ENCODE measurements at places on chromosomes 6 and 20.

- DNase-seq, result no peak
Measured at GRCh38 chr20:9220874-9221547, 152.1 kb downstream of the PLCB4 start.

DNA sequence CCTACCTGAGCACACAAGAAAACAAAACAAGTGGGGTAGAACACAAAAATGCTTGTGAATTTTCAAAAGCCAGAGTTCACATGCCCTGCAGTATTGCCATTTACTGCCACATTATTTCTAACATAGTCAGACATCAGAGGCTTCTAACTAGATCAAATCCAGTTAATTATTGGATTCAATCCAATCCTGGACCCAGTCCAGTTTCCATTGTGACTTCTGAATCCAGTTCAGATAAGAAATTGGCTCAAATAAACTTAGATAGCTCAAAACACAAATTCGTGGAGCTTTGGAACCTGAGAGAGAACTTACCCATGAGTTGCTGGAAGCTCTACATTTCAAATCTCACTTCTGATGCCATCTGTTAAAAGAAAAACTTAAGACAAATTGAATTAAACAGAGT, 85.2 kb upstream of the ANKEF1 start:
- DNase-seq, result no peak

DNA sequence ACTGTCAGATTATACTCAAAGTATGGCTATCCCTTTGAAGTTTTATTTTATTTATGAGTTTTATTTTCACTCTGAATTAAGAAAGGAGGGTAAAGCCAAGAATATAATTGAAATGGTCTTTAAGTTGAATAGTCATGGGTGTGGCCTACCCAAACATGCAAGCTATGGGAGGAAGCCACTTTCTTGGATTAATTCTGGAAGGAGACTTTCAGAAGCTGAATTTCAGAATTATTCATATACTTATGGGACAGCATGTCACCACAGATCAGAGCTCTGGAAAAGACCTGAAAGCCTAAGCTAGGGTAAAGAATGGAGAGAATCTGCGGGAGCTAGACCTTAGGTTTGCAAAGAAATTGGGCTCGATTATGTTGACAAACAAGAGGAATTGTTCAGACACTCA, 242.4 kb upstream of the FKBP1C start:
- no peak for DNase-seq

DNA sequence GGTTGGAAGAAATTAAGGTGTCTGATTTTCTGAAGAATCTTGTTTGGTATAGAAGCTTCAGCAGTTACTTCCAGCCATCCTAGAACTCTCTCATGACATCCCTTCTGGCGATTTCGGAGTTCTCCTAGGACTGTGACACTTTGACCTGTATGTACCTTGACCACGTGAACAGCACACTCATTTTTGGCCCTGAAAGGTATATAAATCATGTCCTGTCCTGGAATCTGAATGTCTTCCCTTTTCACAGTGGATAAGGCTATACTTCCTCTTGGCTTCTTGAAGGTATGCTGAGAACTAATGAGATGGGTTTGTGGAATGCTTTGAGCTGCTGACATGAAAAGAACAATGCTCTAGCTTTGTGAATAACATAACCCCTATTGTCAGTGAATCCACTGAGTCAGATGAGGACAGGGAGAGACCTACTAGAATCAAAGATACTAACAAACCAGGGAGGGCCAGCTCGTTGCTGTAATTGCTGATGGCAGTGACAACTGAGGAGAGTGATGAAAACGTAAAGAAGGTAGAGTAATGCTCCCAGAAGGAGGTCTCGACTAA, 6.0 kb upstream of the ZDHHC14 start:
- DNase-seq, result no peak

DNA sequence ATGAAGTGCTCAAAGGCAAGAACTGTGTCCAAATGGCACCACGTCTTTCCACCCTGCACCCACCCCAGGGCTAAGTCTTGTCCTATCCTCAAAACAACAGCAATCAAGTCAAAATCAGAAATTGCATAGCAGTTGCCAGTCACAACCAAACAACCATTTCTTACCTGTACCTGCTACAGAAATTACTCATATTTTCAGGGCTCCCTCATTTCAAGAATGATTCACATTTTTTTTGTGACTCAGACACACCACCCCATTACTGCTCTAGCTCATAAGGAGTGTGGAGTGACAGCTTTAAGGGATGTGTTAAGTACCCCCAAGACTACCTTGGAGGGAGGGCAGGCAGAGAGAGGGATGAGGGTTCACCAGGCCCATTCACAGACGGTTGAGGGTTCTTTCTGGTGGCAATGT, 111.7 kb downstream of the TRERF1 start:
- peak; percentile 52 for DNase-seq

DNA sequence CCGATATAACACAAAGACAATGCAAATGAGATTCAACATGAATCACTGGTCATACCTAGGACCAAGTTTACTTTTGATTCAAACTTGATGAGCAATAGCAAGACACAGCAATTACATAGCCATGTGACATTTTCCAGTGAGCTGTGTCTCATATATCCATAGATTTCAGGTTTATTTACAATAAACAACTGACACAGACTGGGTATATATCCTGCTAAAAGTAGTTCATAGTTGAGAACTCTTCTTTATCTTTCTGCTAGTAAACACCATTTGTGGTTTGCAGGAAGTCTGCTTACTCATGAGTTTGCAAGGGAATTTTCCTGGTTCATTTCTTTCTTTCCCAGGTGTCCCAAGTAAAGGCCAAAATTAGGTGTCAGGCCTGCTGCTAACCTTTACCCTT, 343.4 kb downstream of the KIF16B start:
- no peak for DNase-seq

DNA sequence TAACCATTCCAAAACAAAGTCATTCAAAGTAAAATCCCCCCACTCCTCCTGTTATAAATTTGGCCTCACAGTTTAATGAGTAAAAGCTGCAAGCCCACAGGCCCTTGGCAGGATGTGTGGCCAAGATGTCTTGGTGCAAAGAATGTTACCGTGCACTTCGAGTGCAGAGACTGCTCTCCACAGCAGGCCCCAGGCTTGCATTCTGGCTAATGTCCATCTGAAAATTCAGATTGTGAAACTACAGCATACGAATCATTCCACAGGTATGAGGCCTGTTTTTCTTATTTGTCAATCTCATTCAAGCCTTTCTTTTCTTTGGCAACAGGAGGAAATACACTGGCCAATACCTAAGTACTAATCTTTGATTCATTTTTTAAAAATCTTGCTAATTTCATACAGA, 7.1 kb downstream of the RPS6KA2 start:
- DNase-seq, result no peak

DNA sequence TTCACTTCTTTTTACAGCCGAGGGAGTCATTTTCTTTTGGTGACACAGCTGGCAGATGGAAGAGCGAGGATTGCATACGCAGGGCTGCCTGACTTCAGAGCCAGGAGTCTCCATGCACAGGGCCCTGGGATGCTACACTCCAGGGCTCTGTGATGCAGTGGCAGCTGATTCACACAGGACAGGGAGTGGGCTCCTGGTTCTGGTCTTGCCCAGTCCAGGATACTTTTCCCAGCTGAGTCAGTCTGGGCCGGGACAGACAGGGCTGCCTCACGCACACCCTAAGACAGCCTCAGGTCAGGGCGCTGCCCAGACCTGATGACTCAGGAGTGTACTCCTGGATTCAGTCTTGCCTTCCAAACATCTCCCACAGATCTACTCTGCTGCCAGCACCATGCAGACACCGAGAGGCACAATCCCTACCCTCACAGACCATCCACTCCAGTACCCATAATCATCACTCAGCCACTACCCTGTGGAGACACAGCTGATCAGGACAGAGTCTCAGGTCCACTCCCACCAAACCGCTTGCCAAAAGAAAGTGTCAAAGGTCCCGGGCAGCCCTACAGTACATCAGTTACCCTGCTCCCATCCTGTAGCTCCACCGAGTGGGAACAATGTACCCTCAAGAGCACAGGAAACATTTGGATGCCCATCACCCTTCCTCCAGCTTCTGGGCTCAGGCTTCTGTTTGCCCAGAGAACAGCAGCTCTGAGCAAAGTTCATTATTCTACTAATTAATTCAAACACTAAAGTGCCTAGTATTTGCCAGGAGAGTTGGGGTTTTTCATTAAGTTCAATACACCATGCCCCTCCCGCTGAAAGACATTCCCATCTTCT, 11.5 kb downstream of the SDC4 start:
- DNase-seq, result no peak

DNA sequence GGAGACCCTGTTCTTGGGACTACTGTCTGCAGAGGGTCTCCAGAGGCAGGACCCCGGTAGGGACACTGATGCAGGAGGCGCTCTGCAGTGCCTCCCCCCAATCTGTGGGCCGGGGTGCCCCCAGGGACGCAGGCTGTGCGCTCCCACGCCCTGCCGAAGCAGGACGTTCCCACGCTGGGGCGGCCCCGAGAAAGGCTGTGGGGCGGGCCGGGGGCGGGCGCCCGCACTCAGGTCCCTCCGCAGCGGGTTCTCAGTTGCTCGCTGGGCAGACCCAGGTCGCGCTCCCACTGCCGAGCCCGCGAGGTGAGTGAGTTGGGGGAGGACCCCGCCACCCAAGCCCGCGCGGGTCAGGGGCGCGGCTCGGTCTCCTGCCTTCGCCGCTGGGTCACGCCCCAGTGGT, at the start of gene COX4I2:
COX4I2 (plus strand) TSS at position 253 of the 400 bp plus-strand sequence. CDS start 1,106 bp downstream, outside the sequence.
- DNase-seq, result no peak

GRCh38 chr20:24040896-24041459, 52.4 kb upstream of the GGTLC1 start:
- no peak for DNase-seq

All from stimulated activated CD4-positive, alpha-beta T cell treated with anti-CD3 and anti-CD28 coated beads, Interleukin-12 subunit alpha, Interleukin-12 subunit beta, amount 100 ng/mL, for 48 hours (primary cell).